ENCODE measurements at places on chromosomes 7 and 10.

- DNase-seq: no peak
Measured at GRCh38 chr7:47088329-47089067, 493.4 kb downstream of the TNS3 start.

DNA sequence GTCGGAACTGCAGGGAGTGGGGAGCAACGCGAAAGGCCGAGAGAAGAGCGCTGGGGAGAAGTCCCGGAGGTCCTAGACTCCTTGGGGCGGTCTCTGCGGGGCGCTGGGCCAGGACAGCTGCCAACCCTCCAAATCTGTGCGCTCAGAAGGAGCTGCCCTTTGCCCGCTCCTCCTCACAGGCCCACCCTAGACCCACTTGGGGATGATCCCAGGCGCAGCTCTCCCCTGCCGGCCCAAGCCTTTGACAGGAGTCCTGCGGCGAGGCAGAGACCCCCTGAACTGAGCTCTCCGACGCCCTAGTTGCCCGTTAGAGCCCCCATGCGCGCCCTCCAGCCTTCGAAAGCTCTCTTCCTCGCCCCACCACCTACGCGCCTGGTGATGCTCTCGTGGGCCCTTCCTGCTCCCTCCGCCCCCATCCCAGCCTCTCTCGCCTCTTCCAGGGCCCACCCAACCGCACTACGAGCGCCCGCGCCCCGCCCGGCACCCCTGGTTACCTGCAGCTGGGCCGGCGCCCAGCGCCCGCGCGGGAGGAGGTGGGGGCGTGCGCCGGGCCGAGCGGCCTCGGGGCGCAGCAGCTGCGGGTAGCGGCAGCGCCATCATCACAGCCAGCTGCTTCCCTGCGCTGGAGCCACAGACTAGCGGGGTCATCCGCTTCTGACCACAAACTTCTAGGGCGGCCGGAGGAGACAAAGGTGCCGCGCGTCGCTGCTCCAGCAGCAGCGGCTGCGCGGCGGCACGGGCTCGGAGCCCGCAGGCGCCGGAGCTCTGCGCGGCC lies 353.4 kb downstream of the DNAJB6 start:
- DNase-seq: no peak

DNA sequence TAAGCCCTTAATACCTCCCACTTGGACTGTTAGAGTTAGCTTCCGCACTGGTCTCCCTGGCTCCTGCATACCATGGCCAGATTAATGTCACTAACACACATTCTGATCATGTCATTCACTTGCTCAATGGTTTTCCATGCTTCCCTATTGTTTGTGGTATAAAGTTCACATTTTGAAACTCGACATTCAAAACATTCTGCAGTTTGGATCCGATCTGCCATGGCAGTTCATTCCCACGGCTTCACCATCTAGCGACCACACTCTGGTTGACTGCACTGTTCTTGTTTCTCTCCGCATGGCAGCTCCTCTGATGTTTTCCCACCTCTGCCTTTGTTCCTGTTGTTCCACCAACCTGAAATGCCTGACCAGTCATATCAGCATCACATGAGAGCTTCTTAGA lies 87.4 kb upstream of the WAC start:
- DNase-seq: no peak

DNA sequence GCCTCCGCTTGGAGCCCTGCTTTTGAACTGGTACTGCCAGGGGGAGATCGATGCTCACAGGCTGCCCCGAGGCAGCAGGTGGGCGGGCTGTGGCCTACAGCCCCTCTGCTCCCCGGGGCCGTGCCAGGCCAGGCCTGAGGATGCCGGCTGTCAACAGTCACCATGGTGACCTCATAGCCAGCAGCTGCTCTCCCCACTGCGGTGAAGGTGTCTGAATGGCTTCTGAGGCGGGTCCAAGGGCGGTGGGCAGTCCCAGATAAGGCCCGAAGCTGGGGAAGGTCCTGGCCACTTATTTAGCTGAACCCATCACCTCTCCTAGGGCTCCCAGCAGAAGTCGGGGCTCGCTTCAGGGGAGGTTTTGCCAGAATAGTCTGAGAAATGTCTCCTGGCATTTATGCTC lies 179.3 kb downstream of the ARHGAP12 start:
- DNase-seq: peak; percentile 53

DNA sequence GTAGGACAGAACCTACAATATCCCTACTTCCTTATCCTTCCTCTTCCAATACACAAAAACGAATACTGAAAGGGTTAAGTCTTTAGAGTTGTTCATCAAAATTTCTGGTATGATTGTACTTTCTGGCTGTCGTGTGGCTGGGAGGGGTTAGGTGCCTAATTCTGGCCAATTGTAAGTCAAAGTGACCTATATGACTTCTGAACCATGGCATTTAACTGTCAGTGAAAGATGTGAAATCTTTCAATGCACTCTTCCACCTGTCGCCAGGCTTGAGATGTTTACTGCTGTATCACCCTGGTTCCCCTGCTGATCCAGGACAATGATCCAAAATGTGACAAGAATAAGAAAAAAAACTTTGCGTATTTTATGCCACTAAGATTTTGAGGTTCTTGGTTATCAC lies 20.8 kb downstream of the EPC1 start:
- DNase-seq: no peak

DNA sequence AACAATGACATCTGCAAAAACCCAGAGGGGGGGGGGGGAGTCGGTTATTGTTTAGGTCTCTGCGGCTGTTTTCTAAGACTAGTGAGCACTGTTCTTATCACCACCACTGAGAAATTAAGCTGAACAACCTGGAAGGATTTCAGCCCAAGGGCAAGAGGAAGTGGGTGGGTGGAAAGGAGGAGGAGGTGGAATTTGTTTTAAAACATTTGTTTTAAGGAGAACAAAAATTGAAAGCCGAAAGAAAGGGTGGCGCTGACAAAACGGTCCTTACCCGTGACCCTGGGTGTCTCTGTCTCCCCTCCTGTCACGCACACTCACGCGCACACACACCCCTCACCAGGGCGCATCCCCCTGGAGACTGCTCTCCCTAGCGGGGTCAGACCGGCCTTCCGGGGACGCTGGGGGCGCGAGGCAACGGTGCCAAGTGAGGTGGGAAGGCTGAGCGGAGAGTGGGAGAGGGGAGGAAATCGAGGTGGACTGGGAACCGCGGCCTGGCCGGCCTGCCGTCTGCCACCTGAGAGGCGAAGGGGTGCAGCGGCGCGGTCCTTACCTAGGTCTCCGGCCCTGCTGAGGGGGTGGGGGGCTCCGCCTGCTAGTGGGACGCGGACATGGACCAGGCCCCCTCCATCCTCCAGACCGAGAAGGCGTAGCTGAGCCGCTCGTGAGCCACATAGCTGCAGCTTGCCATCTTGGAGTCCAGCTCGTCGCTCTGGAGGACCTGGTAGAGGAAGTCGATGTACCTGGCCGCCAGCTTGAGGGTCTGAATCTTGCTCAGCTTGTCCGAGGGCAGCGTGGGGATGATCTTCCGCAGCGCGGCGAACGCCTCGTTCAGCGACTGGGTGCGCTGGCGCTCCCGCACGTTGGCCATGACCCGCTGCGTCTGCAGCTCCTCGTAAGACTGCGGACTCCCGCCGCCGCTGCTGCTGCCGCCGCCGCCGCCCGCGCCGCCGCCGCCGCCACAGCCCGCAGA lies 1.0 kb downstream of the TWIST1 start:
- DNase-seq: no peak

GRCh38 chr10:79056361-79056735 lies 12.4 kb upstream of the ZMIZ1 start:
- no peak for DNase-seq

GRCh38 chr7:40851001-40851400 lies 716.2 kb downstream of the SUGCT start:
- DNase-seq: no peak

GRCh38 chr10:10772874-10773508 lies 244.7 kb upstream of the CELF2 start:
- no peak for DNase-seq

DNA sequence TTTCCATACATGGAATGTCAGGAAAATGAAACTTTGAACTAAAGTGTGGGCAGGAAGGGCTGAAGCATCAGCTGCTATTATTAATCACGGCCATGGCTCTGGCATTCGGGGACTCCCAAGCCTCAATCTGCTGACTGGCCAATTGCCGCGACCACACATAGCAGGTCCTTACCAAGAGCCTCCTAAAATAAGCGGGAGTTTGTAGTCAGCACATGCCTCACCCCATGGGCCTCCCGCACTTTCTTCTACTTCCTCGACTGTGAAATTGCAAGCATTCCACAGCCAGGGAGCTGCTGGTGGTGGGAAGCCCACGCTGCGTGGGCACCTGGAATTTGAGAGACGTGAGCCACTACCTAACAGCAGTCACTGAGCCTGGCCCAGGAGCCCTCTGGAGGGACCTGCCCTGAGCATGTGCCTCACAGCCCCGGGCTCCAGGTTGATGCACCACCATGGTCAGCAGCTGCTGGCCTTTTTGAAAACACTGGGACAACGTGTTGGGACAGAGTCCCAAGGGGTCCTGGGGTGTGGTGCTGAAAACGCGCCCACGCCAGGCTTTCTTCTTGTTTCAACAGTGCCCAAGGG lies 211.4 kb downstream of the TNS3 start:
- no peak for DNase-seq

DNA sequence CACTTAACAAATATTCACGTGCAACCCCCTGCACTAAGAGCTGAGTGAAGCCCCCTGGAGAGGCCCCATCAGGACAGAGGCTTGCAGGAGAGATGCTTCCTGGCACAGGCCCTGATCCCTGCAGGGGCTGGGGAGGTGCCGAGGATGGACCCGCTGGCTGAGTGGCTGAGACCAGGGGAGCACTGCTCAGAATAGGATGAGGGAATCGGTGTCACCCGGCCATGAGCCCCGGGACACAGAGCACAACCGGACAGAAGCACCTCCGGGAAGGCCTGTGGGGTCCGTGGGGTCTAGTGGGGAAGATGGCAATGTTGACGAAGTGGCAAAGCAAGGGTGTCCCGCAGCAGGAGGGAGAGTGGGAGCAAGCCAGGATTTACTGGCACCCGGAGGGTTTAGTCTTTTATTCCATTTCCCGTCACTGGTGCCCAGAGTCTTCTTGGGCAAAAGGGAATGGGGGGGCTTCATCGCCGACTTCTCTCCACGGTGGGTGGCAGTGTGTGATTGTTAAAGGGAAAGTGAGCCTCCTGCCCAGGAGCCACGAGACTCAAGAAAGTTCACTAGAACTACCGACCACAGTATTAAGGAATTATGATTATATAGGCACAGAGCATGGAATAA lies 140.7 kb downstream of the ADARB2 start:
- DNase-seq: no peak

- DNase-seq: peak; percentile 78
Measured at GRCh38 chr10:89391907-89392756, at the start of gene IFIT1. Gene IFIT1, plus strand, starts transcription at chr10:89392623. Its CDS starts 90 bp downstream, at chr10:89392713.

DNA sequence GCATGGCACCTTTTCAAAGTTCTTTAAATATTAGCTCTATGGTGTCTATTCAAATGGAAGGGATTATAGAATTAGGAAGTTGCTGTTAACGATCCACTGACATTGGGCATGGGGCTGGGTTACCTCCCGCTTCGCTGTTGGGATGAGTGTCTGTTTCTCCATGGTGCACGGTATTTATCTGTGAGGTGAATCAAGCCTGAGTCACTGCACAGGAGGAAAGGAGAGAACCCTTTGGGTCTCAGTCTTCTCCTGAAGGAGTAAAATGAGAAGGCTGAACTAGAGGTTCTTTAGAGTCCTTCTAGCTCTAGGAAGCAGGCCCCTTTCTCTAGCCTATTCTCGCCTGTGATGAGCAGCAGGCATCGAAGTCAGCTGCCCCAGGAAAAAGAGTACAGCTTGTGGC lies 7.3 kb downstream of the JCAD start:
- no peak for DNase-seq
